ENCODE measurements at places on chromosomes 7 and 10.

DNA sequence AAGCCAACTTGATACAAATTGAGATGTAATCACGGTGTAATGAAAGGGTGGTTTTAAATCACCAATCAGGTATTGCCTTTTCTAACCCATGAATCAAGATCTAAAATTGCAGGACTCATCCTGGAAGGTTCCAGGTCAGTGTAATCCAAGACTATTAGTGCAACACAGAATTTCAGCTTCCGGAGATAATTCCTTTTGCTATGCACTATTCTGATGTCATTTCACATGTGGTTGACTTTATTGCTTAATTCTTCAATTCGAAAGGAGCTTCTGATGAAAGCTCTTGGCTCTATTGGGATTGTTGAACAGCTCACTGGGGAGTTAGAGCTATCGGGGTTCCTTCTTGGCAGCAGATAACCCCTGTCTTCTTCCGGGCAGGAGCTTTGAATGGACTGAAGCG, 147.4 kb upstream of the INSYN2A start:
- no peak for DNase-seq

DNA sequence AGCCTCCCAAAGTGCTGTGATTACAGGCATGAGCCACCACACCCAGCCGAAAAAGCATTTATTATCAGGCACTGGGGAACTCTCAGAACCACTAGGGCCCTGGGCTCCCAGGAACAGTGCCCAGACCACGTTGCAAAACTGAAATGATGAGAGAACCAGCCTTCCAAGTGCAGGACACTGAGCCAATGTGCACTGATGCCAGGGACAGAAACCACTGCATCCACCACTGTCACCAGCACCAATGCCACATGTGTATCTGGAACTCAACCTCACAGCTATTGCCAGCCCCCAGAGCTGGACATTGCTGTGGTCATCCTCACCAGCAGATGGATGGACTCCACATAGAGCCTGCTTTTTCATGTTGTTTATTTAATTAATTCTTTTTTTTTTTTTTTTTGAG, 28.2 kb upstream of the TPST1 start:
- DNase-seq, result no peak

DNA sequence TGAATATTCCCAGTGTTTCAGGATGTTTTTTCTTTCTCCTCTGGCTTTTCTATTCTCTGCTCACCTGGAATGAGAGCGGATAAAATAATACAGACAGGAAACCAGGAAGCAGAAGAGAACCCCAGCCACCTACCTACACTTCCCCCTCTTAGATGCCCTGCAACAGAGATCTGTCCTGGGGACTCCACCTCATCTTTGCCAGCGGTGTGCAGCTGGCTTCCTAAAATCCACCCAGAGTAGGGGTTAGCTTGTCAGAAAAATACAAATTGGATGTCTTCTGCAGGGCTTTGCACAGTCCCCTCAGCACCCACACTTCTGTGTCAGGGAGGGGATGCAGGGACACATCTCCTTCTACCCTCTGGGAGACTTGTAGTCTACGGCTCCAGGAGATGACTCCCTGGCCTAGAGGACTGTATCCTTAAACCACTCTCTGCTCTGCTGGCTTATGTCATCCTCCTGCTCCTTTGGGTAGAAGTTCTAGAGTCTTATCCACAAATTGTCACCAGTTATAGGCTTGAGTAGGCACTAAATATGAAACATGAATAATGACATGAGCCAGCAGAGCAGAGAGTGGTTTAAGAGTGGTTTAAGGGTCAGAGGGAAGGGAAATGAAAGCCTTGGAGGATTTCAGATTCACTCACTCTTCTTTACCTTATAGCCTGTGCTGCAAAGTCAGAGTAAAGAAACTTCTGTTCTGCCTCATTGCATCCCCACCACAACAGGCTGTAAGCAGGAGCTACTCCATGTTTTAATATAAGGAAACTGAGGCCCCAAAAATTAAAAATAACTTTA, 749.4 kb downstream of the AUTS2 start:
- no peak for DNase-seq

GRCh38 chr7:92639966-92640365, 49.8 kb upstream of the FAM133B start:
- no peak for DNase-seq

GRCh38 chr7:24812305-24812945, 55.2 kb upstream of the GSDME start:
- DNase-seq, result no peak

DNA sequence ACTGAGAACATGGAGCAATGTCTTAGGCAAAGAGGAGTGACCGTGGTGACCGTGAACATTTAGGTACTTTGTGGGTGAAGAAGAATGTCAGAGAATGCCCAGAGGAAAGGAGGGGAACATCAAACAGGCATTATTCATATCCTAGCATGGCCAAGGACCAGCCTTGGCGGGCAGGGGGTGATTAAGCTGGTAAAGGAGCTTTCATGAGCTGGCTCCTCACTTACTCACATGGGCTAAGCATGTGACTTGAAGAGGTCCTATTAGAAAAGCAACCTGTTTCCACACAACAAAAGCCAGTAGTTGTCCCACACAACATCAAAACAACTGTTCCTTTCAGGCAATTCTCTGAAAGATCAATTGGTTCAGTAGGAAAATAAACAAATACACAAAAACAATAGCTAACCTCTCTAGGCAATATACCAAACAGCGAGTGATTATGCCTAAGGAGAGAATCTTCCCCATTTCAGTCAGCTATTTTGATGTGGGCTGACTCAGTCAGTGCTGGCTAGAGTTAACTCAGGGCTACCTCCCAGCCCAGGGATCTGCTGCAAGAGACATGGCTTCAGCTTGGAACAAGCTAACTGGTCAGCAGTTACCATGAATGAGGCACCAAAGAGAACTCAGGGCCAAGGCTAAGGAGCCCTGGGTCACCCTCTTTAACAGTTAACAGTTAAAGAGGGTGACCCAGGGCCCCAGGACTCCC, 283.5 kb downstream of the ARHGAP12 start:
- DNase-seq, result no peak

DNA sequence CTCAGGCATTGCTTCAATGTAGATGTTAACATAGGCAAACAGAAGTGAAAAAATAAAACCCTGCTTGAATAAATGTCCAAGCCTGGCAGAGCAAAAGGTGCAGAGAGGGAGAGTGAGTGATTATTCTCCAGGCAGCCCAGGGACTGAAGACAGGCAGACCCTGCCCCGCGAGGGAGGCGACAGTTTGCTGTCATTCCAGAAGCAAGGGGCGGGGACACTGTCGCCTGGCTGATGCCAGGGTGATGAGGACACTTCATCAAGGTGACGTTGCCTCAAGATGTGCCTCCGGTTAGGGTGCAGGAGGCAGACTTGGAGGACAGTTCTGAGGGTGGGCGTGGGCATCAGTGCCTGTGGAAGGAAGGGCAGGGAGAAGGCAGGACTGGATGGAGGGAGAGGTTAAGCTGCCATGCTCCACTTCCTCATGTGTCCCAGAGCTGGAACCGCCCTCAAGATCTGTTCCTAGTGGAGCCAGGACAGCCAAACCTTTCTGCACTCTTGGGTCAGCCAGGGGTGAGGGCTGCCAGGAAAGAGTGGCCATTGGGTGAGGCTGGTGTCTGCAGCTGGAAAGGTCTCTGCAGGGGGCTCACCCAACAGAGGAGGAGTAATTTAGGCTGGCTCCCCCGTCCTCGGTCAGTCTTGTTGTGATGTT, 560.5 kb upstream of the MKI67 start:
- DNase-seq, result no peak

All from NCI-H446 (cell line).